CD4-positive, alpha-beta T cell treated with Interleukin-6 for 4 hours (primary cell): ENCODE measurements at places on chromosomes 4 and X.
A peak's percentile ranks its signal among the peaks of the same experiment; 100 is the strongest.

DNA sequence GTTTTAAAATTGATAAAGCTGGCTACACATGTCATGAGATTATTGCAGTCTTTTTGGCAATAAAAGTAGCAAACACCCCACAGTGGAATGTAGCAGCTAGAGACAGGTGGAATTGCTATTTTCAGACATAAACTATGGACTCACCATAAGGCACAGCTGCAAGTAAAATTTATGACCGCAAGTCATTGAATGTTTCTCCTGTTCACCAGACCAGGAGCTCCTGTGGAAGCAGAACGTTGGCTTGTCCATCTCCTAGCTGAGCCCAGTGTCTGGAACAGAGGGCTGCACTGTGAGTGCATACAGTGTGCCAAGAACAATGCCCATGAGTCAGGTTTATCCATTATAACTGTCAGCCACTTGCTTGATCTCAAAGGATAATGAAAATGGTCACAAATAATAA, 538.2 kb downstream of the INPP4B start:
- no peak for DNase-seq

GRCh38 chr4:147078875-147079658, 133.4 kb upstream of the TTC29 start:
- DNase-seq: no peak

DNA sequence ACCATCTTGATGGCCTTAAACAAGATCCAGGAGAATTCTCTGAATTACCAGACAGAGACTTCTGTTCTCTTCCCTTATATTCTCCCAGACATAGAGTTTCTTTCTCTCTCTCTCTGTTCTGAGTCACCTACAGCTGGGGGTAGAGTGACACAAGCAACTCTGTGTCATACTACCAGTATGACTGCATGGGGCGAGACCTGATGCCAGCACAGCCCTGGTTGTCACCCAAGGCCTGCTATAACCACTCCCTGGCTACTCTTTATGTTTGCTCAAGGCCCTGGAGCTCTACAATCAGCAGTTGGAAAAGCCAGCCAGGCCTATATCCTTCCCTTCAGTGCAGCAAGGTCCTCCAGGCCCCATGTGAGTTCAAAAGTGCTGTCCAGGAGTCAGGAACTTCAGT, 114.2 kb upstream of the TENT5D start:
- no peak for DNase-seq

GRCh38 chr4:165248102-165248501, 40.7 kb downstream of the KLHL2 start:
- no peak for DNase-seq

DNA sequence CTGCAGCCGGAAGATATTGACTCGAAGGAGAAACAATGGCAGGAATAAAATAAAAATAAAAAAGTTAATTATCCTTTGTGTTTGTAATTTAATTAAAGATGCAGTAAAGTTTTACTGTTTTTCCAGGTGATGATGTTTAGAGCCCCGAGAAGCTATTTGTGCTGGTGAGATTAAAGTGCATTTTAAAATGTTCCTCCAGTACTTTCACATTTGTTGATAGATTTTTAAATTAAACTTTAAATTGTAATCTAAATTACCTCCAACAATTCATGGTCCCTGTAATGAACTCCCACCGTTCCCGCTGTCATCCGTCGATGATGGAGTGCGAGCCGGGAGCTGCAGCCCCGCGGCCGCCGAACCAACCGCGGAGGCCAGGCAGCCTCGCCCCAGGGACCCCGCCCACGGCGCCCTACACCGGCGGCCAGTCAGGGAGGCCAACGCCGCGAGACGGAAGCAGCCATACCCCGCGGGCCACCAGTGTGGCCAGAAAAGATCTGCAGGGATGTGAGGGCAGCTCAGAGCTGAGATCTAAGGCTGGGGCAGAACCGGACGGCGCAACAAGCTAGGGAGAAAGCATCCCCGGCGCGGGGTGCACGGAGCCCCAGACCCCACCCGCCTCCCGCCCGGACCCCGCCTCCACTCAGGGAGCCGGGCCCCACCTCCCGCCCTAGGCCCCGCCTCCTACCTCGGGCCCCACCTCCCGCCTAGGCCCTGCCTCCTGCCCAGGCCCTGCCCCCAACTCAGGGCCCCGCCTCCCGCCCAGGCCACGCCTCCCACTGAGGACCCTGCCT, 104.0 kb downstream of the FAM53A start:
- DNase-seq: peak; percentile 93
